ENCODE measurements at places on chromosomes 6 and 20.
A peak's percentile ranks its signal among the peaks of the same experiment; 100 is the strongest.

DNA sequence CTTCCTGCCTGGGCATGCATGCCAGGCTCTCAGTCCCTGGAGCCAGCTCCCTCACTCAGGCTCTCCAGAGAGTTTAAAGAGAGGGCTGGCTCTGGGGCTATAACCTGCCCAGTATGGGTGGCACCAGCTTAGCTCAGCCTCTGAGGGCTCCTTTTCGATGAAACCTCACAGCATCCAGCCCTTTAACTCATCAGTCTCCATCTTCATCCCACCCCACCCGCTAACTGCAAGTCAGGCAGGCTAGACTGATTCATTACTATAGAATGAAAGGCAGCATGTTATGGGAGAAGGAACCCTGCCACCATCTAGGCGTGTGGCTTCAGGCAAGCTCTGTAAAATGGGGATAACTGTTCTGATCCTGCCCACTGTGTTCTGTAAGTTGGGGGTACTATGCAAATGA lies 53.5 kb downstream of the RAB44 start:
- no peak for DNase-seq

DNA sequence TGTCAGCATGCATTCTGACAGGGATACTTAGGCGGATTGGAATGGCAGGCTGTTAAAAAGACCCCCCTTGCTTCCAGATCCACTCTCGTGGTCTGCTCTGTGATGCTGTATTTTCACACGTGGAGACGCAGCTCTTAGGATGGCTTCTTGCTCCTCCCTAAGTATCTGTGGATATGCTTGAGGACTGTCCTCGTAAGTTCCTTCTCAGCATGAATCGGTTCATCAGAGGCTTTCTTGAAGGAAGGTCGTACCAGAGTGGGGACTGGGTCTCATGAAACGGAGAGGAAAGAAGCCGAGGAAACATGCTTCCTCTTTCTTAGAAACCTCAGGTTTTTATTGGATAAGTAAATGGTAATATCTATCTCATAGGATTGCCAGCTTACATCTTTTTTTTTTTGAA lies 220.4 kb downstream of the FARS2 start:
- no peak for DNase-seq

DNA sequence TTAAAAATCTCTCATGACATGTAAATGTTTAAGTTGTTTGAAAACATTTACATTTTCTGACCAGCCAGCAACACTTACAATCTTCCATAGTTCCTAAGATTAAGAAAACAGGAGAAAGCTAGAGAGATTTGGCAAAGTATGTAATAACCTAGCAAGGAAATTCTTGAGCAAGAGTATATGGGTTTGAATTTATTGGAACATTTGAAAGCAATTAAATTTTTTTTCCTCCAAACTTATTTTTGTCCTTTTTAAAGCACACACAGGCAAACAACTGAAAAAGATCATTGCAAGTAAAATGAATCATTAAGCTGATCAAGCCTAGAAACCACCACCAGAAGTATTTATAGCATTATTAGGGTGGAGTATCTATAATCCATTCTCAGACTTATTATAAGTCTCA lies 20.1 kb upstream of the ZNF217 start:
- no peak for DNase-seq

- no peak for DNase-seq
Measured at GRCh38 chr6:149261364-149262040, 56.0 kb upstream of the TAB2 start.

DNA sequence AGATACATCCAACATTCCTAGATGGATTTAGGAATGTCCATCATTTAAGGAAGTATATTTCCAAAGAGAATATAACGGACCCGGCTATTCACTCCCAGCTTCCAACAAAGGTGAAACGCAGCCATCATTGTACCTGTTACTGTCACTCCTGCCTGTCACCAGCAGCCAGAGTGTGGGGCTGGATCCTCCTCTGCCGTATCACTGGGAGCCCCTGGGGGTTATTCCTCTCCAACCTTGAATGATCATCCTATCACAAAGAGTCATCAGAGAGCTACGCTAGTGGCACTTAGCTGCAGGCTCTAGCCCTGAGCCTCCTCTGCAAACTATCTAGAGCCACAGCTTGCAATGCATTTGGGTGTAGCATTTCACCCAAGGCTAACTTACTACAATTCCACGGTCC lies 73.6 kb upstream of the NHSL1 start:
- no peak for DNase-seq

- no peak for DNase-seq
Measured at GRCh38 chr20:43567477-43567876, 8.7 kb downstream of the SGK2 start.

DNA sequence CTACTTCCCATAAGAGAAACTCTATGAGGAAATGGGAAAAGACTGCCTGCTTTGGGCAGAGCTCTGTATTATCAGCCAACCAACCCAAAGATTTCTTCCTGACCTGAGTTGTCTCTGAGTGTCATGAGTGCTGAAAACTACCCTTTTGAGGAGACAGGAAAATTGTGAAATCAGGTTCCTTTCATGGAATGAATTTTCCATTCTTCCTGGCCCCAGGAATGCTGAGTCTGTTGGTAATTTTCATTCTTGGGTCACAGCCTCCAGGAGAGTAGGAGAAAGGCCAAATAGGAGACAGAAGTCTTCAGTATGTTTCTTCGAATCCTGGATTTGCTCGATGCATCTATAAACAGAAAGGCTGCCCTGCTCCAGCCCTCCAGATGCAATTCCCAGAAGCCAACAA lies 53.6 kb downstream of the SCML4 start:
- no peak for DNase-seq

DNA sequence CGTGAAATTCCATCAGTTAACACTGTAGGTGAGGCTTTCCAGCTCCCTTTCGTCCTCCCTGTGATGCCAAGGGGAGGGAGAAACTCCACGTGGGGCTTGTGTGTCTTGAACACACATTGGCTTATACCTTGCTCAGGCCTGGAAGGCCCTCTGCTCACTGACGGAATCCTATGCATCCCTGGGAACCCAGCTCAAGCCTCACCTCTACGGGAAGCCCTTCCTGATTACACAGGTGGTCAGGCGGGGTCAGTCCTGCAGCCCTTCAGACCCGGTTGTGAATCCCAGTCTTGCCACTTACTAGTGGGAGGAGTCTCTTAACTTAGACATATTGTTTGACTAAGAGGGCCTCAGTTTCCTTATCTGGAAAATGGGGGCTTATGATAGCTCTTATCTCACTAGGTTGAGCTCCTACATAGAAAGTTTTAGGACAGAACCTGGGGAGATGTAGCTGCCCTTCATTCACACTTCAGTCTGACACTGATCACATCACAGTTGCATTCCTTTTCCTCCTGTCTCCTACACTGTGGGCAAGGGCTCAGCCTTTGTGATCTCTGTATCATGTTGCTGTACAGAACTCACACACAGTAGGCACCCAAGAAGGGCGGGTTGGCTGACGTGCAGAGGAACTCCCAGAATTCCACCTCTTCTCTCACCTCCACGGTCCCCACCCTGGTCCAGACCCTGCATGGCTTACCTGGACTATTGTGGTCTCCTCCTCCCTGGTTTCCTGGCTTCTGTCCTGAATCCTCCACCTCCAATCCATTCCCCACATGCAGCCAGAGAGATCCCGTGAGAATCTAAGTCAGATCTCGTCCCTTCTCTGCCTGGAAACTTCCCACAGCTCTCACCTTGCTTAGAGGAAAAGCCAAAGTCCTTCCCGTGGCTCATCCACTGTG lies 129.6 kb downstream of the CEBPB start:
- DNase-seq, result no peak

- no peak for DNase-seq
Measured at GRCh38 chr20:20161611-20162010, 109.3 kb downstream of the CFAP61 start.

GRCh38 chr6:19137505-19137904 lies 699.7 kb upstream of the ID4 start:
- DNase-seq, result no peak

GRCh38 chr20:54458219-54458618 lies 17.2 kb upstream of the DOK5 start:
- no peak for DNase-seq

GRCh38 chr20:51285684-51286083 lies 256.8 kb downstream of the NFATC2 start:
- no peak for DNase-seq

DNA sequence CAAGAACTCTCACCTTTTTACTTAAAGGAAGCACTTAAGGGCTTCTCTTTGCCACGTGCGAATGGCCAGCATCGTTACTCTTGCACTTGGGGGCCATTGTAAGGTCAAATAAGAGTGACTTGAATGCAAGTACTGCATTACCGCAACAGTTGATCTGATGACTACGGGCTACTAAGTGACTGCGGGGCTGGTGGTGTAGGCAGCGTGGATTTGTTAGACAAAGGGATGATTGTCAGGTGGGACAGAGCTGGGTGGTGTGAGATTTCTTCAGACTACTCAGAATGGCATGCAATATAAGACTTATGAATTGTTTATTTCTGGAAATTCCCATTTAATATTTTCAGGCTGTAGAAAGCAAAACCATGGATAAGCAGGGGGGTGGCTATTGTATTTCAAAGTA lies 199.7 kb upstream of the UST start:
- no peak for DNase-seq

DNA sequence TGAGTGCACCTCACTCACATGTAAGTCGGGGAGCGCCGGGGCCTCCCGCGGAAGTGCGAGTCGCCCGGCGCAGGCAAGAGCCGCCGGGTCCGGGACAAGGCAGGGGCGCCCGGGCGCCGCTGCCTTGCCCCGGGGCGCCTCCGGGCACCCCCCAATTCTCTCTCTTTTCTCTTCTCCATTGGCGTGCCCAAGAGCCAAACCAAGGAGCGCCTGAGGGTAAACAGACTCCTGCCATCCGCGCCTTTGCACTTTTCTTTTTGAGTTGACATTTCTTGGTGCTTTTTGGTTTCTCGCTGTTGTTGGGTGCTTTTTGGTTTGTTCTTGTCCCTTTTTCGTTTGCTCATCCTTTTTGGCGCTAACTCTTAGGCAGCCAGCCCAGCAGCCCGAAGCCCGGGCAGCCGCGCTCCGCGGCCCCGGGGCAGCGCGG lies 36.8 kb downstream of the GNAS start:
- no peak for DNase-seq

GRCh38 chr6:152161501-152161900 lies 354.0 kb downstream of the ESR1 start:
- no peak for DNase-seq

GRCh38 chr20:5001174-5002076 lies at the start of gene SLC23A2:
SLC23A2 (minus strand) TSS chr20:5001510; CDS start chr20:4932562, 68,948 bp downstream.
- DNase-seq, result peak; percentile 45

DNA sequence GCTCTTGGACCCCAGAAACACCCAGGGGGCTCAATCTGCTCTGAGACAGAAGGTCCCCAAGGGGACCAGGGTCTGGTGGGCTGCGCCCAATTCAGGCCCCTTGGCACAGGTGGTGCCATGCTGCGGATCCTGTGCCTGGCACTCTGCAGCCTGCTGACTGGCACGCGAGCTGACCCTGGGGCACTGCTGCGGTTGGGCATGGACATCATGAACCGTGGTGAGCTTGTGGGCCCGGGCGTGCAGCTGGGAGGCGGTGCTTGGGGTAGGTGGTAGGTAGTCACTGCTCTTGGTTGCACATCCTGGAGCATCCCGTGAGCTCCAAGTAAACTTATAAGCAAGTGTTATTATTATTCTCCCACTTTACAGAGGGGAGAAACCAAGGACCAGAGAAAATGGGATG lies at the start of gene BPIFB6:
Gene BPIFB6 (plus strand): TSS at position 118 of the 400 bp plus-strand sequence. CDS start 0 bp downstream, at position 118.
- no peak for DNase-seq

- DNase-seq, result no peak
Measured at GRCh38 chr6:23983735-23984134, 142.3 kb upstream of the NRSN1 start.

GRCh38 chr20:47724910-47725247 lies 60.4 kb downstream of the SULF2 start:
- no peak for DNase-seq

- DNase-seq, result no peak
Measured at GRCh38 chr20:16191496-16191895, 381.8 kb downstream of the KIF16B start.

GRCh38 chr20:12698817-12699216 lies 310.0 kb upstream of the SPTLC3 start:
- no peak for DNase-seq

DNA sequence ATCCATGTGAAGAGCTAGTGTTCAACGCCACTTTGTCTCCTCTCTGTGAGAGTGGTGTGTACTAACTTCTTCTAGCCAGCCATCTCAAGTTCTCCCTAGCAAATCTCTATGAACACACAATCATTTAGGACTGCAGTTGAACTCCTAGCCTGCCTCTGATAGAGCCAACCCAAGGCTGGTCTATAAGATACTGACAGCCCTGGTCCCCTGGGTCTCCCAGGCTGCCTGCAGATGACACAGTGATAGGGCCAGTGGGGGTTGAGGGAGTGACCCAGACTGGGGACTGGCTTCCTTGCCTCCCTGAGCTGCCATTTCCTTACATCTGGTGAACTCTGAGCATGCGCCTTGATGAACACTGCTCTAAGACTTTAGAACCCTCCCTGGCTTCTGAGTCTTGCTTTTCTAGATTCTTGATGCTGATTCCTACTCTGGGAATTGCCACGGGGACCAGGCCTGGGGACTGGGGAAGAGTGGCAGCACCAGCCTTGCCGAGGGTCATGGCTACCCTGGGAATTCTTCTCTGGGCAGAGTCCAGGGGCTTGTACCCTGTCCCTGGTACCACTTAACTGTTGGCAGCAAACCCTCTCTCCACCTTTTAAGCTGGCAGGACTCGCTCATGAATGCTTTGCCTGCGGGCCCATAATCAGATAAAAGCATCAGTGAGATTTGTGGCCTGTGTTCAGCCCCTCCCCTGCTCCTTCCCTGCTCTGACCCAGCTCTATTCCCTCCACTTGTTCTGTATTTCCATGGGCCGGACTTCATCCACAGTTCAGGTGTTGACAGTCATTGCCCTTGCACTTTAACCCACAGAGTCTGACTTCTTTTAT lies 130.8 kb upstream of the CHD6 start:
- DNase-seq, result no peak

GRCh38 chr6:19399406-19399805 lies 437.8 kb upstream of the ID4 start:
- no peak for DNase-seq

DNA sequence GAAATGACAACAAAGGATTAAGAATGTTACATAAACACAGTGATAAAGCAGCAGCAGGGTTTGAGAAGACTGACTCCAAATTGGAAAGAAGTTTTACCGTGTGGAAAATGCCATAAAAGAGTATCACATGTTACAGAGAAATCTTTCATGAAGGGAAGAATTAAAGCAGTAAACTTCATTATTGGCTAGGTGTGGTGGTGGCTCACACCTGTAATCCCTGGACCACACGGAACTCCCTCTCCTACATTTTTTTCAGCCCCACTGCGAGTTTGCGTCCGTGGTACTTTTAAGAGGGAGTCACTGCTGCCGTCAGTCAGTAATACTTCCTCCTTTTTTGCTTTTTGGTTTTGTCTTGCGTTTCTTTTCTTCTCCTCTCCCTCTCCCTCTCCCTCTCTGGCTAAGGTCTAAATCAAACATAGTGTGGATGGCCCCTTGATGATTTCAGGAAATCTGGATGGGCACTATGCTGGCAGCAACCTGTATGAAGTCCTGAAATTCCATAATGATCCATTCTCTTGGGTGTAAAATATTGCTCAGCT lies 112.3 kb downstream of the MAN1A1 start:
- no peak for DNase-seq

DNA sequence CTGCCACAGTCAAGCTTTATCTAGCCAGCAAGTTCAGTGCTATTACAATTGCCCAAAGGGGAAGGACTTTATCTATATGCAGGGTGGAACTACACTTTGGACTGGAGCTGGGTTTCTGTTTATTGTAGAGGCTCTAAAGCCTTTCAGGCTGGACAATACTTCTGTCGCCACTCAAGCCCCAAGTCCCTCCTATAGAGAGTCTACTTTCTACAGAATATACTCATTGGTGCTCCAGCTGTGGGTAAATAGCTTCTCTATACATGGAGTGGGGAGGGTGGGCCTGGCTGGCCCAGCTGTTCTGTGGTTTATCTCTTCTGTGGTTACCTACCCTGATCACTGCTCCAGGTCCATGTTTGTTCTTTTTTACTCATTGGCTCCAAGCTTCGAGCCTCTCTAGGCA lies 151.8 kb upstream of the MYLIP start:
- DNase-seq, result no peak
